Left hindlimb (tissue), 1 donor: ENCODE measurements at places on chromosomes 5 and 9.

GRCh38 chr5:34498572-34498971, 157.6 kb upstream of the RAI14 start:
- no peak for DNase-seq

DNA sequence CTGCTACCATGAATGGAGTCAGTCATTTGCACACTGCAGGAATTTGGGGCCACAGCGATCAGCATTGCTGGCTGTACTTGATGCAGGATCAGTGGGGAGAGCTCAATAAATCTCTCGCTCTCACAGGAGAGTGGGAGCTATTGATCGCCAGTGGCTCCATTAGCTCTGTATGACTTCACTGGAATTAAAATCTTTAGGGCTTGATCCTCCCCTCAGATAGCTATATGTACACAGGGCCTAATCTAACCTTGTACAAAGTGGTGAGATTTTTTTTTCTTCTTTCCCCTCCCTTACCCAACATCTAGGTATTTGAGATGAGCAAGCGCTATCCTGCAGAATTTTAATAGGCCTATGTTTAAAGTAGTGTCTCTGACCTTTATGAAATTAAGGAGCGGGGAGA, 84.9 kb downstream of the IZUMO3 start:
- no peak for DNase-seq

GRCh38 chr9:5719100-5719926, 90.4 kb downstream of the RIC1 start:
- no peak for DNase-seq

DNA sequence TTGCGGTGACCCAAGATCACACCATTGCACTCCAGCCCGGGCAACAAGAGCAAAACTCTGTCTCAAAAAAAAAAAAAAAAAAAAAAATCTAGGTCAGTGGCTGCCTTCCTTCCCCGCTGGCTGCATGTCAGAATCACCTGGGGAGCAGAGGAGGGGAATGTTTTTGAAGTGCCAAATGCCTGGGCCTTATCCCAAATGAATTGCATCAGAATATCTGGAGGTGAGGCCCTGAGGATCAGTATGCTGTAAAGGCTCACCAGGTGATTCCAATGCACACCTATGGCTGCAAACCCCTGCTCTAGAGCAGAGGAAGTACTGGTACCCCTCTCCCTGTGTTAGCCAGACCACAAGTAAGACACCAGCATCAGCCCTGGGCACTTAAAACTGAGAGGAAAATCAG, 44.7 kb upstream of the GABRP start:
- no peak for DNase-seq

- DNase-seq = no peak
Measured at GRCh38 chr5:3596857-3597166, 1.2 kb downstream of the IRX1 start.

- no peak for DNase-seq
Measured at GRCh38 chr9:77951369-77951768, 80.2 kb downstream of the GNAQ start.

- no peak for DNase-seq
Measured at GRCh38 chr5:159504106-159504856, 174.0 kb upstream of the IL12B start.

DNA sequence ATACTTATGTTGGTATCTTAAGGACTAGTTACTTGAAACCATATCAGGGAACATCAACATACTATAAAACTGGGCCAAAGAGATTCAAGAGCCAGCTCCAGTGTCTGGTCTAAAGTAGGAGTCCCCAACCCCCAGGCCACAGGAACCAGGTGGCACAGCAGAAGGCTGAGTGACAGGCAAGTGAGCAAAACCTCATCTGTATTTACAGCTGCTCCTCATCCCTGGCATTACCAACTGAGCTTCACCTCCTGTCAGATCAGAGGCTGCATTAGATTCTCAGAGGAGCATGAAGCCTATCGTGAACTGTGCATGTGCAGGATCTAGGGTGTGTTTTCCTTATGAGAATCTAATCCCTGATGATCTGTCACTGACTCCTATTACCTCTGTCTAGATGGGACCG, 581.6 kb upstream of the CDH9 start:
- DNase-seq = no peak

DNA sequence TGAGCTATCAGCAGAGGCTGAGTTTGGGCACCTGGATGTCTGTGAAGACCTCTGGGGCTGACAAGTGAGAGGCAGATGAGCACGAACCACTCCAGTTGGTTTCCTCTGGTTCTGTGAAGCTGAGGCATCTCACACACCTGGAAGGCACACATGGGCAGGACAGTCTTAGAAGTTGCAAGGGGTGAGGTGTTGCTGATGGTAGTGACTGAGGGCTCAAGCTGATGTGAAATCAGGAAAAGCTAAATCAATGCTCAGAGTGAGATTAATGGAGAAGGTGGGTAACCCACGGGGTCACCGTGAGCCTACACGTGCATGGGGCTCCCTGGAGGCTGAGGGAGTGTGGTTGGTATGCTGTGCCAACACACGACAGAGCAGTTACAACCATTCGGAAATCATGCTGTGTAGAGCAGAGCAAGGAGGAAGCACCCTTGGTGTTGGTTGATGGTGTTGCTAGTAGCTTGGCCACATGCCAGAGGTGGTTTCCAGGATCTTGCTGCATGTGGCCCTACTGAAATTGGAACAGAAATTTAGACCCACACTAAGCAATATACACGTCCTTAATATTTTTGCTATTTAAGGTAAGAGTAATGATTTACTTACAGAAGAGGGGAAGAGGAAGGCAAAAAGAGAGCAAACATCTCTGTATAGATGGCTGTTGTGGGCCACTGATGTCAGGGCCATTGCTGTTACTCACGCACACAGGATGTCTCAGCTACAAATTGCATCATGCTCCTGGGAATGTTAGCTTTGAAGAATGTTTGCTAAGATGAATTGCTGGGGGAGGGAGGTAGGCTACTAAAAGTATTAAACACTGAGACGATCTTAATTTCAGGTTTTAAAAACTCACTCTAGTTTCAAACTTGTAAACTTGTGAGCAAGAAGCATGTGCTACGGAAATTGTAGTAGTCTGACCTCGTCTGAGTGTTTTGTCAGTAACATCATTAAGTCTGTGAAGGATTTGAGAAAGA, 170.5 kb downstream of the ARHGEF28 start:
- DNase-seq = no peak

DNA sequence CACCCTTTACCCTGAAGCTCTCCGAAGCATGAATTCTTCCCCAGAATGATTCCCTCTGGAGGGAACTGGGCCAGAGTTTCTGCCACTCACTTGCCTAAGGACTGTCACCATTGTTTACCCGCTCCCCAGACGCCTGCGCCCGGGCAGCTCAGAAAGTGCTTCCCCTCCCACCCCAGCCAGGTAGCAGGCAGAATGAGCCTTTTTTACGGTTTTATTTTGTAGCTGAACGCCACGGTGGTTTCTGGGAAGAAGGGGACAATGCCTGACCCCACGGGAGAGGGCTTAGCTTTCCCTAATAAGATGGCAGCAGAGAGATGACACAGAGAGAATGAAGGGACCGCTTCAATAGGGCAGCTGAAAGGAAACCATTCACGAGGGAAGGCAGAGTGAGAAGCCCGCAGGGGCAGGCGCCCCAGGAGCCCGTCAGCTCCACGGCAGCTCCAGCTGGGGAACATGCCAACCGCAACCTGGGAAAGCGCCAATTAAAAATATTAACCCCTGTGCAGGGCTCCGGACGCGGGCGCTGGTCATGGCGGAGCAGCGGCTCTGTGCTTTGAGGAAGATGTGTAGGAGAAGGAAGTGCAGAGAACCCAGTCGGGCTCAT, 20.4 kb upstream of the NTNG2 start:
- no peak for DNase-seq
